Subcutaneous adipose tissue (tissue), 4 donors: ENCODE measurements at places on chromosomes 2 and 18. TPM values are rescaled to one million over a fixed set of nuclear protein-coding genes. Genes with fewer than 3 reads are reported as not detected.

The GALNT14 gene
- total RNA-seq = 0.66 TPM

The RAB27B gene
- 0.98 TPM for total RNA-seq

The MAPK4 gene
- total RNA-seq = not detected

The STON1 gene
- total RNA-seq = 113 TPM

The ZSWIM2 gene
- total RNA-seq = 0.44 TPM

The MCEE gene
- 22.9 TPM for total RNA-seq

The ELOA2 gene
- total RNA-seq = not detected
